ENCODE measurements at places on chromosomes 7 and 10. TPM values are rescaled to one million over a fixed set of nuclear protein-coding genes. Genes with fewer than 3 reads are reported as not detected.

- no peak for DNase-seq
Observed at GRCh38 chr7:157265051-157265450, 71.8 kb upstream of the DNAJB6 start.

The CLDN3 gene
- 10.2 TPM for polyA plus RNA-seq

GRCh38 chr7:66507764-66508296 lies 120.9 kb upstream of the KCTD7 start:
- no peak for DNase-seq

The RSBN1L gene
- 40.0 TPM for polyA plus RNA-seq

The FAM131B gene
- polyA plus RNA-seq, result 2.3 TPM

DNA sequence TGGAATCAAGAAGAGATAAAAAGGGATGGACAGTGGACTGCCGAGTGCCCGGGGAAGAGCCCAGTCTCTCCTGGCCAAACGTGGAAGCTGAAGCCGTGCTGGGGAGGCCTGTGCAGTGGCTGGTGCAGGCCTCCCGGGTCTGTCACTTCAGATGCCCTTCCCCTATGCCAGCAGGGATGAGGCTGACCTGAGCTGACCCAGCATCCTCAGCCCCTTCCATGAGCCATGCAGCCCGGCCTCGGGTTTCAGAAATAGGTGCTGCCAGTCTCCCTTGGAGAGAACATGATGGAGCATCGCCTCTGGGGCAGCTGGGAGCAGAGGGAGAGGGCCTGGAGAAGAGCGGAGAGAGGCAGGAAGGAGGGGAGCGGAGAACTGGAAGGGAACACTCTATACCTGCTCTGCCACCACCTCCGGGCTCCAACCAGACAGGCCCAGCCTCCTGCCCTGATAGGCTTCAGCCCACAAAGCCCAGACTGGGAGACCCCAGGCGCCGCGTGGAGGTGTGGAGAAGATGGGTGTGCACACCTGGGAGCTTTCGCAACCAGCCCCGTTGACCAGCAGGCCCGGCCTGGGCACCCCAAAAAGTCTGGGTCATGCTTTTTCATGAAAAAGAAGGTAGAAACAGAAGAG lies 68.6 kb upstream of the PPP2R2D start:
- no peak for DNase-seq

DNA sequence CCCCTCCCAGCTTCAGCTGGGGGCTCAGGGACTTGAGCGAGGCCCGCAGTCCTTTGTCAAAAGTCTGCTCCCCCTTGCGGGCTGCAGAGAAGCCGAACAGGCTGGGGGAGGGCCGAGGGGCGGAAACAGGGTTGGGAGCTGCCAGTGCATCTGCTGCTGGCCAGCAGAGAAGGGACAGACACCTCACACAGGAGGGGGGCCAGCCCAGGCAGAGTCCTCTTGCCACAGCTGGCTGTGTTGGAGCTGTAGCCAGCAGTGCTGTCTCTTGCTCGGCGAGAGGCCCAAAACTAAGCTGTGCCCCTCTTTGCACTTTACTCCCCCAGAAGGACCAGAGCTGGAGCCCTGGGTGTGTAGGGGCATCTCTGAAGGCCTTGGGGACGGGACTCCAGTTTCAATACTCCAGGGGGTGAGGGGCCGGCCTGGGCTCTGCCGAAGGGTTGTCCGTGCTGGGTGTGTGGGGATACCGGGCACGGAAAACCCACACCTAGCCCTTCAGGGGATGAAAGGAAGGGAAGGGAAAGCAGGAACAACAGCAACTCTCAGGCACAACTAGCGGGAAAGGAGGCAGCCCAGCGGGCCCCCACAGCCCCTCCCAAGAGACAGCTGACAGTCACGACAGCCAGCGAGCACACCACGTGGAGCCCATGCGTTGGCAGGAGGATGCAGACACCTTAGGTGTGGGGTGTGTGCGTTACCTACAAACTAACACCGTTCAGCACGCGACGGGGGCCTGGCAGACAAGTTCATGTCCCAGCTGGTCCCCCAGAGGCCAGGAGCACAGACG lies 17.8 kb downstream of the YKT6 start:
- no peak for DNase-seq

GRCh38 chr10:24958091-24958720 lies 5.8 kb upstream of the PRTFDC1 start:
- DNase-seq, result peak; percentile 85

DNA sequence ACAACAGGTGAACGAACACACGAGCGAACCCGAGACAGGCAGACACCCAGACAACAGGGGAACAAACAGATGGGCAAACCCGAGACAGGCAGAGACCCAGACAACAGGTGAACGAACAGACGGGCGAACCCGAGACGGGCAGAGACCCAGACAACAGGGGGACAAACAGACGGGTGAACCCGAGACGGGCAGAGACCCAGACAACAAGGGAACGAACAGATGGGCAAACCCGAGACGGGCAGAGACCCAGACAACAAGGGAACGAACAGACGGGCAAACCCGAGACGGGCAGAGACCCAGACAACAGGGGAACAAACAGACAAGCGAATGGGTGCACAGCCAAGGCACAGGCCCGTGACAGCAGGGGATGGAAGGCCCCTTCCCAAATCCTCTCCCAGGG lies 264.7 kb downstream of the ELFN1 start:
- DNase-seq, result no peak

- no peak for DNase-seq
Observed at GRCh38 chr7:64555046-64555445, 7.8 kb downstream of the ZNF680 start.

DNA sequence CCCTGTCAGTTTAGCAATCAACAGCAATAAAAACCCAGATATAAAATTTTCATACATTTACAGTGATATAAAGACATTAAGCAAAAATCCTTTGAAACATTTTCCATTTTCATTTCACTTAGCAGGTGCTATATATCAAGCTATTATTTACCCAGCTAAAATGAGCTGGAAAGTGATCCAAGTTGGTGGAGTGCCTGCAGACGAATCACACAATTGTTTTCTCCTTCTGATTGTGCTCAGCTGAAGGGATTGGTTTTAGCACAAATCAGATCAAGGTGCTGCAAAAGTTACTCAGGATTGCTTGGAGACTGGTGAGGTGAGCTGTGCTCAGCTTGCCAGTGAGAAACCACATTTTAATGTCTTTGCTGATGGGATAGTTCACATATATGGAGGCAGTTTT lies 138.1 kb downstream of the LRMDA start:
- DNase-seq, result no peak

GRCh38 chr7:110001254-110001938 lies 1089.5 kb upstream of the LRRN3 start:
- DNase-seq, result no peak

The LIPK gene
- polyA plus RNA-seq, result not detected

GRCh38 chr10:25631471-25631870 lies 302.6 kb upstream of the MYO3A start:
- DNase-seq, result no peak

DNA sequence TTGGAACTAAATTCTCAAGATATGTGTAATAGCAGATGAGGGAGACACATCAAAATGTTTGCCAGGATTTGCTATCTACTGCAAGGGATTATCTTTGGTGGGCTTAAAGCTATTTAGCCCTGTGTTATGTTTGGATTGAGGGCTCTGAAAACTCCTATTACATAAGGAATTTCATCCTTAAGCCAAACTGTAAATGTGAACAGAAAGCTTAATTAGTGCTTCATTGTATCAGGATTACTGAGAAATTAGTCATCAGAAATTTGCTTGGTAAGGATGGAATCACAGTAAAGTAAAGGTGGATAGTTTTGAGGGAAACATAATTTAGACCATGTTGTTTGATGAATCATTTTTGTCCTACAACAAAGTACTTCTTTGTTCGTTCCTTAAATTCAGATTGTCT lies 8.3 kb downstream of the ANKRD7 start:
- DNase-seq, result no peak

- DNase-seq, result no peak
Observed at GRCh38 chr10:113618338-113618737, 45.5 kb downstream of the NRAP start.

- no peak for DNase-seq
Observed at GRCh38 chr7:106219170-106219569, 65.6 kb downstream of the NAMPT start.
